Non-pigmented ciliary epithelial cell (primary cell): ENCODE measurements at places on chromosomes 11 and 22.

- DNase-seq, result no peak
Measured at GRCh38 chr11:121762820-121763219, 310.1 kb upstream of the SORL1-AS1 start.

DNA sequence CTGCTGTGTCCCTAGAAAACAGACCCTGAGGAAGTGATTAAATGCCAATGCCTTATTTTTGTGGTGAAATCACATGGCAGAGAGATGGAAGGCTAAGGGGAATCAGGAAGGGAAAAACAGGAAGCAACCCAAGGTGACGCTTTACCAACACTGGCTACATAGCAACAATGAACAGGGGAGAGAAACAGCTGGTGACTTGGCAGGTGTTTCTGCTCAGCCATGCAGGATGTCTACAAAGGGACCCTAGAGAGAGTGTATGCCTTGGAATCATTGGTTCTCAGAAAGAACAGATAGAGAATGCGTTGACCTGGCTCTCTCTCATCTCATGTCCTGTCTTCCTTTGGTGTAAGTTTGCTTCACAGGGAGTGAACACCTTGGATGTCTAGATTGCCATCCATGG lies 911.9 kb downstream of the OPCML start:
- no peak for DNase-seq

DNA sequence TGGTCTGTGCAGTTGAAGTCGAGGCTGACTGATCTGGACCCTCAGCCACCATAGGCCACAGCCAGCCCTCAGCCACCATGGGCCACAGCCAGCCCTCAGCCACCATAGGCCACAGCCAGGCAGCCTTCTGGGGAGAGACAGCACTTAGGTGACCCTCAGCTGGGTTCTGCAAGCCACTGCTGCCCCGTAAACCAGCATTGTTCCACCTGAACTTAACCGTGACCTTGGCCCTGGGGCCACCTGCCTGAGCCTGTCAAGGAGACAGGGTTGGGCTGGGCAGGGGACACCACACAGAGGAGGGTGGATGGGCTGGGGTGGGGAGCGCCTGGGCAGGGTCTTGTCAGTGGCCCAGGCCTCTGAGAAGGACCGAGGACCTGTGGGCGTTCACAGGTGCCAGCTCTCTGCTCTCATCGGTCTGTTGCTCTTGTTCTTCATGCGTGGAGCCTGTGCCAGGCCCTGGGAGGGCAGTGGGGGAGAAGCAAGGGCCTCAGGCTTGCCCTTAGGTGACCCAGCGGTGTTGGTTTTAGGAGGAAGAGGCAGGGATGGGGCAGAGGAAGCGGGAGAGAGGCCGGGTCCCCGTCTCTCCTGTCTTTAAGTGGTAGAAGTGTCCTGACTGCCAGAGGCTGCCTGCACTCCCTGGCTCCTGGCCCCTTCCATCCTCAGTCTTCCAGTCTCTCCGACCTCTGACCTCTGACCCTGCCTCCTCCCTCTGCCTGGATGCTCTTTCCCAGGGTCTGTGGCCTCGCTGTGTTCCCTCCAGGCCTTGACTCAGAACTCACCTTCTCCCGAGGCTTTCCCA lies 36.9 kb downstream of the GRAMD4 start:
- no peak for DNase-seq

- no peak for DNase-seq
Measured at GRCh38 chr11:123381817-123382554, 48.1 kb upstream of the GRAMD1B start.

DNA sequence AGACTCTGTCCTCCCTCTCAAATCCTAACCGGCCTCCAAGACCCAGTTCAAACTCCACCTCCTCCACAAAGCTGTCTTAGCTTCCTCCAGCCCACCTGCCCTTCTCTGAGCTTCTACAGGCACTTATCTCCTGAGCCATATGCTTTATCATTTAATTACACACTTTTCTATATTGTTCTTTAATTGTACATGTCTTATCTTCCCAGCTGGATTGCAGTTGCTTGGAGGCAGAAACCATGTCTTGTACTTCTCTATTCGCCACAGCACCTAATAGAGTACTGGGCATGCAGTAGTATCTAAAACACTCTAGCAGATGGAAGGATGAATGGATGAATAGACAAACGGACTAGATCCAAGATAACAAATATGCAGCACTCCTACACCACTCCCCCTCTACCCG lies 11.3 kb downstream of the TRIM29 start:
- no peak for DNase-seq

DNA sequence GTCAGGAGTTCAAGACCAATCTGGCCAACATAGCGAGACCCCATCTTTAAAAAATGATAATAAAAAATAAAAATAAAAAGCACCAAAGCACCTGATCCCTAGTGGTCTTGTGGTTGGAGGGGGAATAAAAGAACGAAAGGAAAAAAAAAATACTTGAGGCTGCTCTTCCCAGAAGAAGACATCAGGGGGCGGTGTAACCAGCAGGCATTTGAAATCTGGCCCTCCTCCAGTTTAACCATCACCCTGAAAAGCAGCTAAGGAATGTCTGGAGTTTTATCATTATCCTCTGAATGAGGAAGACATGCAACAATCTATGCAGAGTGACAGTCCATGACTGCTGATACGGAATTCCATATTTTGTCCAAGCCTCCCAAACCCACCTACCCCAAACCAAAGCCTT lies 5.6 kb upstream of the KCTD17 start:
- DNase-seq, result no peak

DNA sequence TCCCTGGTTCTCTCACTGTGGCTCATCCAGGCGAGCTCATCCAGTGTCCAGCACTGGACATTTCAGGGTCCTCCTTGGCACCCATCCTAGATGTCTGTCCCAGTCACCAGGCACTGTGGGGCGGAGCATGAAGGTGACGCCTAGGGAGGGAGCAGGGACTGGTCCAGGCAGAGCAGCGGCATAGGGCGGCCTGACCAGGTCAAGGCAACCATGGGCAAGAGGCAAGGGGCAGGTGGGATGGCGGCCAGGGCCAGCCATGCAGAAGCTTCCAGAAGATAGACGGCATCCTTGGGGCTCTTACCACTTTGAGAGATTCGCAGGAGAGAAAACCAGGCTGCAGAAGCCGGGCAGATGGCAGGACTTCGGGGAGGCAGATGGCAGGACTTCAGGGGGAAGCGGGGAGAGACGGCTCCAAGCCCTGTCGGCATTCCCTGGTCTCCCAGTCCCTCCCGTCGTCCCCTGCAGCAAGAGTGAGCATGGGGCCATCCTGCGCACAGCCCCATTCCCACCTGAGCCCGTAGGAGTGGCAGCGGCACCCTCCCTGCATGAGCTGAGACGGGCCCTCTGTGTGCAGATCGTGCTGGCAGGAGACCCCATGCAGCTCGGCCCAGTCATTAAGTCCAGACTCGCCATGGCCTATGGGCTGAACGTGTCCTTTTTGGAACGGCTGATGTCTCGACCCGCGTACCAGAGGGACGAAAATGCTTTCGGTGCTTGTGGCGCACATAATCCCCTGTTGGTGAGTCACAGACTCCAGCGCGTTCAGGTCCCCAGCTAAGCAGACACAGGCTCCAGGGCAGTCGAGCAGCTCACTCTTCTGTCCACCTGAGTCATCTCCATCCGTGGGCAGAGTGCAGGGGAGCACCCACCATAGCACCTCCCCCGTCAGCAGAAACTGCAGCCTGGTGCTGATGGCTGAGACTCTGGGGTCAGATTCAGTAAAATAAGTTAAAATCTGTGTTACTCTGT lies 20.1 kb upstream of the PANX2 start:
- no peak for DNase-seq

DNA sequence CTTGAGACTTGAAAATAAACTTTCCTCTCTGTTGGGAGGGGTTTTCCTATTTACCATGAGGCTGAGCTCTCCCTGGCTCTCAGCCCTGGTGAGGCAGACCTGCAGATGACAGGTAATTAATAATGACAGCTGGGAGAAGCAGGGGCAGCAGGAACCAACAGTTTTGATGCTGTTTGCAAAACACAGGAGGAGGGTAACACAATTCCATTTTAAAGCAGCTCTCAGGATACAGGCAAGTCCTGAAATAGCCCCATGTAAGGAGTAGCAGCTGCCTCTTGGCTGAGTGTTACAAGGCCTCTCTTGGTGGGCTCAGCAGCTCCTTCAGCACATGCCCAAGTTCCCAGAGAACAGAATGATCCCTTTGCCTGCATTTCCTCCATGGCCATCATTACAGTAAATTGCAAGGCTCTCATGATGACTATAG lies 13.3 kb downstream of the PARVA start:
- no peak for DNase-seq

GRCh38 chr11:62669420-62670161 lies 1.9 kb upstream of the UQCC3 start:
- DNase-seq, result no peak

DNA sequence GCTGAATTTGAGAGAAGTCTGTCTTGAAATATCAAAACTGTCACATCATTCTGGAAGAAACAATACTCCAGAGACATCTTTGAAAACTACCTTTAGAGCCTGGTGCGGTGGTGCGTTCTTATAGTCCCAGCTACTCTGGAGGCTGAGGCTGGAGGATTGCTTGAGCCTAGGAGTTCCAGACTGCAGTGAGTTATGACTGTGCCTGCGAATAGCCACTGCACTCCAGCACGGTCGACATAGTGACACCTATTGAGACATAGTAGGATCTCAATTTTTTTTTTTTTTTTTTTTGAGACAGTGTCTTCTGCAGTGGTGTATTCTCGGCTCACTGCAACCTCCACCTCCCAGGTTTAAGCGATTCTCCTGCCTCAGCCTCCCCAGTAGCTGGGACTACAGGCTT lies 11.5 kb upstream of the AIFM3 start:
- DNase-seq, result no peak

DNA sequence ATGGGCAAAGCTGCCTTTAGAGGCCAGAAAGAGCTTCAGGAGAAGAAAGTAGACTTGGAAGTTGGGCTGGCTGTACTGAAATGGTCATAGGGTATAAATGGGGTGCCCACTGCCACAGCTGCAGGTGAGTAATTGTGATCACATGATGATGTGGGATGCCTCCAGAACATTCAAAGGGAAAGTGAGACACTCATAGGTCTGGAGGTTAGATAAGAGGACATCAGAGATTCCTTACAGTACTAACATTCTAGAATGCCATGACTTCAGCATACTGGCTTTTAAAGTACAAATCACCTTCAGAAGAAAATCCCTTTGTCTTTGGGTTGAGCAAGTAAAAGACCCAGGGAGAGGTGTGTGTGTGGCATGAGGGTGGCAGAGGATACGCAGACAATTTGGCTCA lies 419.2 kb downstream of the TENM4 start:
- no peak for DNase-seq

DNA sequence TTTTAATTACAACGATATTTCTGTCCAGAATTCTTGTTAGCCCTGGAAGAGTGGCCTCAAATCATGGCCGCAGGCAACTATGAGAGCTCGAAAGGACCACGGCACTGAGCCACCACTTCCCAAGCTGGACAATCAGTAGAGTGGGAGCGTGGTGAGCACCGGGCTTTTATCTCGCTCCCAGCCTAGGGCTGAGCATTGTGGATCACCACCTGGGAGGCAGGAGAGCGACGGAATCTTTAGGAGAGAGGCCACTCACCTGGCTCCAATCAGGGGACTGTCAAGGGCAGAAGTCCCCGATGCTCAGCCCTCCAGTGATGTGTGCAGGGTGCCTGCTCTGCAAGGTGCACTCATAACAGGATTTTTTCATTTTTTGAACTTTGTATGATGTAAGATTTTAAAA lies 377.1 kb upstream of the B3GAT1 start:
- no peak for DNase-seq

- DNase-seq, result no peak
Measured at GRCh38 chr11:108246308-108246707, 23.4 kb downstream of the ATM start.

GRCh38 chr11:8615291-8616032 lies 21.4 kb upstream of the STK33 start:
- DNase-seq, result no peak

GRCh38 chr22:27372969-27373670 lies 428.4 kb downstream of the MN1 start:
- DNase-seq, result no peak

DNA sequence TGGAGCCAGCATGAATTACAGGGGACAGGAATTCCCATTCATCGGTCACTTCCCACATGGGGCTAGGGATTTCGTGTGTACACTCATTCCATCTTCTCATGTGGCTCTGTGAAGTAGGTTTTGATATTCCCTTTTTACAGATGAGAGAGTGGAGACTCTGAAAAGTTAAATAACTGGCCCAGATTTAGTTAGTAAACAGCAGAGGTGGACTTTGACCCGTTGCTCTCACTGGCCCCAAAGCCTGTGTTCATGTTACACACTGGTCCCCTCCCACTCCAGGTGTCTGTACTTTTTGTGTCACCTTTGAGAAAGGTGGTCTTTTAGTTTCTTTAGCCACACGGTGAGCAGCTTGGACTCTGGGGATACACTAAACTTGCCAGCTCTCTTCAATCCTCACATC lies 108.5 kb downstream of the MICAL2 start:
- DNase-seq, result no peak

DNA sequence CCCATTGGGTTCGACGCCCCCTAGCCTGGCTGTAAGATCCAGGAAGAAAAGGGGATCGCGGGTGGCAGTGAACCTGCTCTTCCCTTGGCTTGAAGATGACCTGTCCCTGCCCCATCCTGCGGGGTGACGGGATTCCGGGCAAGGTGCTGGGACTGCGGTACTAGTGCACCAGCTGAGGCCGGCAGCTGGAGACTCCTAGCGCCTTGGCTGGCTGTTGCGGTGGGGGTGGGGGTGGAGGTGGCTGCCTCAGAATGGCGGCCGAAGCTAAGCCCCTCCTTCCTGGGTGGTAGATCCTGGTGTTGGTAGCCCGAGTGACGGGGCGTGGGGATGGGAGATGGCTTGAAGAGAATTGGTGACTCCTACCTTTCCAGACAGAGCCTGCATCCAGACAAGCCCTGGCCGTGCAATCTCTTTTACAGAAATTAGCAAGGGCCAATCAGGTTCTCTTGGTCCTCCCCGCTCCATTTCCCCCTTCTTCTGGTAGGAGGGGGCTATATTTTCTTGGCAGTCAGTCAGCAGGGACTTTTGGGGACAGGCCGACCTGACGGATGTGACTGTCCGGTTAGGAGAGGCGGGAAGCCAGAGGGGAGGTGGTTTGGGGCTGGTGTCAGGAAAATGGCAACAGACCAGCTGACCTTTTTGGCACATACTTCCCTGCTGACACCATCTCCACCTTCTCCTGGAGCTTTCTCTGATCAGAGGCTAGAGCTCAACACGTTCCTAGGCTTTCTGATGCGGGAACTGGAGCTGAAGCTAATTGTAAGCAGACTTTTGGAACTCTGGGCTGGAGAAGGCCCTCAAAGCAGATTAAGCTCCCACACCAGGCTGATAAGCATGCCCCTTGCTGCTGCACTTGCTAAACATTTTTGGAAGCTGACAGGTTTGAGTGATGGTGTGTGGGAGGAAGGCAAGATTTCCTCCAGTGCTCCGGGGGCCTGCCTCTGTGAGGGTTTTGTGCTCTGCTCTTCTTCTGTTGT lies 2.0 kb downstream of the NAV2 start:
- no peak for DNase-seq
